ENCODE measurements at places on chromosomes 2 and 18.

GRCh38 chr2:126796931-126797621 is 101.6 kb upstream of the TEX51 start:
- no peak for DNase-seq

DNA sequence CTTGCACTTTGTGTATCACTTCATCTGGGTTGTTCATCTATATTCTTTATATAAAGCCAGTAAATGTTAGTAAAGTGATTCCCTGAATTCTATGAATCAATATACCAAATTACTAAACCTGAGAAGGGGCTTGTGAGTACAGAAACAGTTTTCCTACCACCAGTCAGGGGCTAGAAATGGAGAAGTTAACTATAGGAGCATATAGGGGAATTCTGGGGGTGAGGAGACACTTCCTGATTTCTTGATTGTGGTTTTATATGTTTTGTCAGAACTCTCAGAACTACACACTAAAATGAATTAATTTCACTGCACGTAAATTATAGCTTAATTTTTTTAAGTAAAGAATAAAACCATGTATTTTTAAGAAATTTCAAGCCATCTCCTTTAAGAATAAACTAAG is 93.7 kb downstream of the SESTD1 start:
- no peak for DNase-seq

DNA sequence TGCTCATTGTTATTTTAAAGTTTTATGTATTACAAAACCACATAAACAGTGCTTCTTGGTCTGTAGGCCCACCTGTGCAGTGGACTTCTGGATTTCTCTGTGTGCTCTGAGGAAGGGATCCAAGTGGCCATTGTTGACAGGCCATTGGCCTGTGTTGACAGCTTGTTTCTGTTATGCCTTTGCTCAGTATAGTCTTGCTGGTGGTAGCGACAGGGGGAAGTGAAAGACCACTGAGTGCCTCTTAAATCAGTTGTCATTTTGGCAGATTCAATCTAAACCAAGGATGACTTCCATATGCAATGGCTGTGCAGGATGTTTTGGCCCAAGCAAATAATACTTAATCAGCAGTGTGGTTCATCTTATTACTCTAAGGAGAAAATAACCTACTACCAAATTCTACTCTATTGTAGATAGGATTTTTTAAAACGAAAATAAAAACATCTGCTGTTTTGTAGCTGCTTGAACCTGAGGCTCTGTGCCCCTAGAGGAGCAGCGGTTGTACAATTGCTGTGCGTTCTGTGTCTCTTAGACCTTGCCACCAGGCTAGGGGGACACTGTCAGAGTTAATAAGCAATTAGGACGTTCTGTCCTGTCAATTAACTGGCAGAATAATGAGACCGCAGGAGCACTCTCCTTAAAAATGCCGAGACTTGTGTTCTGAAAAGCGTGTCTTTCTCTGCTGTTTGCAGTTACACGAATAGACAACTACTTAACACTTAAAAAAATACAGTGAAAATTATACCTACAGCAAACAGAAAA is 108.2 kb downstream of the RHBDD1 start:
- no peak for DNase-seq

DNA sequence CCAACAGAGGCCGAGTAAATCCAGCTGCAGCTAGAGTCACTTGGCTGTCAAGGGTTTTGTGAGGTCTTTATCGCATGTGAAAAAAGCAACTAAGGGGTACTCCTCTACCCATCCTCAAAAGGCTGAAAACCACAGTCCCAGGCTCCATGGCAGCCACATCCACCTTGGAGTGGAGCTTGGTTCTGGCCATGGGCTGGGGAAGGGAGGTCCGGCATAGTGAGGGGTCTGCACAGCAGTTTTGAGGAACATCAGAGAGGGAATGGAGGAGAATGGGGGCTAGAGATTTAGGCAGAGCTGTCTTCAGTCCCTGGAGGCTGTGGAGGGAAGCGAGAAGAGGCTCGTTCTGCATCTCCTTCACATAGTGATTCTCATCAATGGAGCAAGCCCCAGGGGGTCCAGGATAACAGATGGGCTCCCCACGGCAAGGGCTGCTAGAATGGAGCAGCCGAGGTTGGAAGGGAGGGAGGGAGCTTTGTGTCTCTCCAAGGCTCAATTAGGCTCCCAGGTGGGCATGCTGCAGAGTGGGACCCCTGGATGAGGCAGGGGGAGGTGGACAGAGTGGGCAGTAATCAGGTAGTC is 21.0 kb downstream of the MROH2A start:
- no peak for DNase-seq

- DNase-seq, result no peak
These were observed 109.2 kb downstream of the COPS8 start for GRCh38 chr2:237194906-237195305.

DNA sequence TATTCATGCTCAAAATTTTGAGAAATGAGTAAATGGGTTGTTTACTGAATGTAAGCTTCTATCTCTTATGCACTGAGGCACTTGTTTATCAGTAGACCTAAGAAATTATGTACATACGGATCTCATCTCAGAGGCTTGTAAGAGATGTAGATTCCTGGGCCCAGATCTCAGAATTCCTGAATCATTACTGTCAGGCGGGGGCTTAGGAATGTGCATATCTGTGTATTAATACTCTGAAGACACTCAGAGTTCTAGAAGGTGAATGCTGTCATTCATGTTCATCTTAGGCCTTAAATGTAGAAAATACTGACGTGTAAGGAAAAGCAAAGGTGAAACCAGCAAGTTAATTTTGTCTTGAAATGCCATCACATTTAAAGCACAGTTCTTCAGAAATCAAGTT is 169.6 kb downstream of the FMNL2 start:
- DNase-seq, result no peak

Data from GM18507 (cell line).